T-helper 2 cell (primary cell): ENCODE measurements at places on chromosomes 16 and 17.

- DNase-seq = peak; percentile 66
These were observed 701 bp downstream of the JMJD6 start for GRCh38 chr17:76725580-76726230.

- DNase-seq = no peak
These were observed 154.1 kb downstream of the SOCS1 start for GRCh38 chr16:11101695-11102522.

DNA sequence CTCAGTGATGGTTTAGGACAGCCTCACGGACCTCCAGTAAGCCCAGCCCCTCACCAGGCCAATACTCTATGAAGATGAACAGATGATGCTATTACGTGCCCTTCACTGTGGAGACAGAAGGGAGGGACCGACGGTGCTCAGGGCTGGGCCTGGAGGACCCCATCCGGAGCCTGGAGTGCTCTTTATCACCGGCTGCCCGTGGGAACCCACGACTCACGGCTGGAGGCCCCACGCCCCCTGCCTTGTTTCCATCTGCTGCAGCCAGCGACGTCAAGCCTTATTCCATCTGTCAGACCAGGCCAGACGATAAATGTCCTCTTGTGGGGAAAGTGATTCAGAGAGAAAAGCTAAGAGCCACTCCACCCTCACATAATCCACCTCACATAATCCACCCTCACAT, 4.0 kb upstream of the TIMM22 start:
- no peak for DNase-seq

GRCh38 chr17:64084940-64085649, 44.8 kb downstream of the ERN1 start:
- no peak for DNase-seq

- DNase-seq = no peak
These were observed 56.2 kb downstream of the PGS1 start for GRCh38 chr17:78434455-78435329.
